ENCODE measurements at places on chromosomes 7 and 10.

GRCh38 chr7:135335628-135336139 lies 102.0 kb downstream of the STRA8 start:
- DNase-seq = peak; percentile 75

- DNase-seq = no peak
These were observed 33.3 kb downstream of the CRHR2 start for GRCh38 chr7:30648744-30649540.

GRCh38 chr10:51606825-51607462 lies 92.5 kb downstream of the CSTF2T start:
- no peak for DNase-seq

GRCh38 chr7:51613911-51614357 lies 297.3 kb upstream of the COBL start:
- no peak for DNase-seq

GRCh38 chr7:121882731-121883130 lies 9.8 kb downstream of the PTPRZ1 start:
- no peak for DNase-seq

GRCh38 chr7:47715631-47716068 lies 133.7 kb upstream of the TNS3 start:
- DNase-seq = no peak

- DNase-seq = no peak
These were observed 271.9 kb downstream of the RNLS start for GRCh38 chr10:88311264-88311663.

DNA sequence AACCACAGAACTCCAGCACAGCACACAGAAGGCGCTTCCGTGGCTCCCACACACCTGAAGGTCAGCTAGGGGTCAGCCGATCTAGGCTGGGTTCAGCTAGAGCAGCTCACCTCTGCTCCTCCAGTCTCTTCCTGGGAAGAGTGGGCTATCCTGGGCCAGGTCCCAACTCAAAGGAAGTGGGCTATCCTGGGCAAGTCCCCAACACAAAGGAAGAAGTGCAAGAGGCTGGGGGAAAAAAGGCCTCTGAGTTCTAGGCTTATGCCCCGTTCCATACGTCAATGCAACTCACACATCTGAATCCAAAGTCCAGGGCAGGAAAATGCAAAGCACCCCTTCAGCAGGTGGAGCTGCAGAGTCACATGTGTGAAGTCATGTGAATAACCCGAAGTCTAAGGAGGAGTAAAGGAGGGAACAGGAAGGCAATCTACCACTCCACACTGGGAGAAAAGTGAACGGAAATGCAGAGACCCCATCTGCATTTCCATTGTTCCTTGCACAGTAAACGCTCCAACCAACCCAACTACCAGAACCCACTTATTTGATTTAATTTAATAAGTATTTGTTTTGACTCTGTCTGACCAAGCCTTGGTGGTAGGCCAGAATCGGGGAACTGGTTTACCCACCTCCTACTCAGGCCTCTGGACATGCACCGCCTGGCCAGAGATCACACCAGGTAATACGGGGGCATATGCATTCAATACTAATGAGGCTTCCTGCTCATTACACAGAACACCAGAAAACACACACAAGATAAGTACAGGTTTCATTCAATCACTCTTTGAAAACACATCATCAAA lies 95.5 kb upstream of the RNF32 start:
- no peak for DNase-seq

- DNase-seq = no peak
These were observed 6.4 kb downstream of the USP6NL start for GRCh38 chr10:11604865-11605650.

DNA sequence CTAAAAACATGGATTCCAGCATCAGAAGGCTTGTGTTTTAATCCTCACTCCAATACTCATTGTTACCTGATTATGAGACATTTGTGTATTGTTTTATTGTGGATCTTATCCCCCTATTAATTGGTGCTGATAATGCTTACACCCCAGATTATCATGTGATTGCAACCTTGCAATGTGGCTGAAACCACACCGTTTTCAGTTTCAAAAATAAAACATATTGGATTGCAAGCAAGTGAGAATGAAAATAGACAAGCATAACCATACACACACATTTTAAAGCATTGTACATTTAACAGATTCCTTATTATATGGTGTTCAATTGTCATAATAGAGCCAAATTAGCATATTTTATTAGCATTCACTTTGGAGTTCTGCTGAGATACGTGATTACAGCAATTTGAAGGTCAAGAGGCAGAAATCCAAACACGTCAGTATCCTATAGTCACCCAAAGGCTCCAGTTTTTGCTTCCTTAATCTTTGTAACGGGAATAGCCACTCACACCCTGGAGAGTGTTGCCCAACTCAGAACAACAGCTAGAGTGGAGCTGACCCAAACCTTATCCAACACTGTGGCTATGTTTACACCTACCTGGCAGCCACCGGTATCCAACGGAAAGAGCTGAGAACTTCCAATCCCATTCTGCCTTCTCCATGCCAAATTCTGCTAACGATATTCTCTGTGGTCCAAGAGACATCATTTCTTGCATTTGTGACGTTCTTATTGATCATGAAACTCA lies 317.1 kb upstream of the KLF6 start:
- DNase-seq = no peak

DNA sequence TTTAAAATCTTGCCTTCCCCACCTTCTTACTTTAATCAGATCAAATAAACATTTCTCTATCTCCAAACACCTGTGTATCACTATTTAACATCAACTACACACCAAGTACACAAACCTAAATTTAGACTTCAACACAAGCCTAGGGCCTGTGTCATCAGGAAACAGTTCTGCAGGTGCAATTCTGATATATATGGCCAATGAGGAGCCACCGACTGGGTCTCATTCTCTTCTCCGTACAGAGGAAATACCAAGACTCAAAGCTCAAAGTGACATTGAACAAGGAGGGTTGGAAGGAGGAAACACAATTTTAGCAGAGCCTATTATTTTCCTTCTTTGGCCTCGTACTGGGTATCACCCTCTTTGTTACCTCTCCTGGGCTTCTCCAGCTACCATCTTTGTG lies 152.6 kb upstream of the PRR15 start:
- no peak for DNase-seq

DNA sequence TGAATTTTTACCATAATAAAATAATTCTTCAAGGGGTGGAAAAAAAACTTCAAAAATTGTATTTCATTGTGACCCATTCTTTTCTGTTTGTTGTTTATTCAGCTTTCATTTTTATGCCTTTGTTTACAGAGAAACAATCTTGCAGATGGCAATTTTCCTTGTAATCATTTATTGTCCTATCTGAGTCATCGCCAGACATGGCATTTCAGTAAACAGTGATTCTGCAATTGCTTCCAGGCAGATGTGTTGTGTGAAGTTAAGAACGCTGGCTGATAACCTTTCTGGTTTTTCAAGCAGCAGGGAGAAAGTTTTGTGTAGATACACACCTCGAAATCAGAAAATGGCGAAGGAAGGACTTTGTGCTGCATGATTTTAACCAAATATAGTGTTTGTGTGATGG lies 80.7 kb upstream of the RPA3 start:
- peak; percentile 64 for DNase-seq

DNA sequence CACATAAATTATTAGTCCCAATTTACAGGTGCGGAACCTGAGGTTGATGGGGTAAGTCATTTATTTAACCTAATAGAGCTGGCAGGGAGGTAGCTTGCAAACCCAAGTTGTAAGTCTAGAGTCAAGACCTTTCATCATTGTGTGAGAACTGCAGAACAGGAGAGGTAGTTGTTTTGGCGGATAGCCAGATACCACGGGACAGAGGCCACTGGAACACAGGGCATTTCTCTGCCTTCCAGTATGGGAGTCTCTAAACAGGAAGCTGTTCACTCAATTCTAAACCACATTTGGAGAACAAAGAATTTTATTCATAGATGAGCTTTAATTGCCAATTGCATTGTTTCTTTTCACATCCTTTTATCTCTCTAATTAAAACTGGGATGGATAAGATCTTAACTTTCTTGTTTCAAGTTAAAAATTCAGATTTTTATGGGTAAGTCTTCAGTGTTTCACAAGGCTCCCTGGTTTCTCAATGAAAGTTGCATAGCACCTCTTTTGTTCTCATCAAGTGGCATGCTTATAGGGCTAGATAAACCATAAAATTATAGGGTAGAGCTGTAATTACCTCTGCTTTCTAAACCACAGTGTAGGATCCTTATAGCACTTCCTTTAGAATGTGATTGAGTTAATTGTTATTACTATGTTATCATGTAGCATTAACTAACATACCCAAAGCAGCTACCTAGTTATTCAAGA lies 489.0 kb downstream of the GATA3 start:
- peak; percentile 82 for DNase-seq

DNA sequence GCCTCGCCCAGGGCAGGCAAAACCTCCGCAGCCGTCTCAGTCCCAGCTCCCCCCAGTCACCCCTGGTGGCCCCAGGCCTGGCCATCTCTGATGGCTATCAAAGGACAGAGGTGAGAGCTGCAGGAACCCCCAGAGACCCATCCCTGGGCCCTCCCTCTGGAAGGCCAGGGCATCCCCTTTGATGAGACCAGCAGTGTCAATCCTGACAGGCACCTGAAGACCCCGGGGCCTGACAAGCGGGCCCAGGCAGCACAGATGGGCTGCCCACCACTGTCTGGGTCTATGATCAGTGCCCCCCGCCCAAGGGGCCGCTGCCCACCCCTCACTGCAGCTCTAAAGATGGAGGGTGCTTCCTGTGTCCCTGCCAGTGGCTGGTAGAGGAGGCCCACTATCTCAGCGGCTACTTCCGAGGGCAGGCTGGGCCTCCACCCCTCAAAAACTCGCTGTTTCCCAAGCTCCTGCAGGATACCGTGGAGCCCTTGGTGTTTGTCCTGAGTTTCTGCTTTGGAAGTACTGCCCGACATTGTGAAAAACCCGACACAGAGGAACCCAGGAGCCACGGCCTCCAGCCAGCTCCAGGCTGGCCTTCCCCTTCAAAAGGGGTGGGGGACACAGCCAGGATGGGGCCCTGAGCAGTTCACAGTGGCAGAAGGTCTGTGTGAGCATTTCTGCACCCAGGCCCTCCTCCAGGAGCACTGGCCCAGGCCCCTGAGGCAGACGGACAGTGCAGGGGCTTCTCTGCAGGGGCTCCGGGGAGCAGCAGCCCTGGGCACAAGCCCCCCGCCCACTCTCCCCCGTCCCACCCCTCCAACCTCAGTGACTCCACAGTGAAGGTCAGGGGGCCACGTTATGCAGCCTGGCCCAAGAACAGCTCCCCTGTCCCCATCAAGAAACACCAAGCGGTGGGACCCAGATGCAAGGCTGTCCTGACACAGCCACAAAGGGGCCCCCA lies 99.2 kb downstream of the PDGFA start:
- no peak for DNase-seq

GRCh38 chr7:125396466-125397151 lies 467.0 kb upstream of the POT1 start:
- no peak for DNase-seq

DNA sequence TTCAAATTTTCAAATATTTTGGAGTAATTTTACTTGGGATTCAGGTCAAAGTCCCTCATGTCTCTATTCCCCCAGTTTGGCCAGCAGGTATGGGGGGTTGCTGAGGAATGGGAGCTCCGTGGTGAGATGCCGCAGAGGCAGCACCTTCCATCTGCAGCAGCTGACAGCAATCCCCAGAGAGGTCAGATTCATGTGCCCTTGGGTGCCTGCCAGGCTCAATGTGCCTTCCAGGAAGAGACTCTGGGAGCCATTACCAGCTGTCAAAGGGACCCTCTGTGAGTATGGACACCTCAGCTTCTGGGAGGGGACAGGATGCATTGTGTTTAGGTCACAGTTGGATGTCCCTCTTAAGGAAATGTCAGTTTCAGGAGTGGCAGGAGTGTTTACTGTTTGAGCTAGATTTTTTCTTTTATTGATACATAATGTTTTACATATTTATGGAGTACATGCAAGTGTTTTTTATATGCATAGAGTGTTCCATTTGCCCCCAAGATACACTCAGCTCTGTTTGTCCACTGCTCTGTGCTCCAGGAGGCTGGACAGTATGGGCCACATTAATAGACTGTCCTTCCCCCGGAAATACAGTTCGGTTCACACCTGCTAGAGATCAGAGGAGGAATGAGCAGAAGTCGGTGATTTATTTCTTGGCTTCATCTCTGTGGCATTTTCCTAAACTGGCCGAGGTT lies 75.3 kb upstream of the GRB10 start:
- no peak for DNase-seq

DNA sequence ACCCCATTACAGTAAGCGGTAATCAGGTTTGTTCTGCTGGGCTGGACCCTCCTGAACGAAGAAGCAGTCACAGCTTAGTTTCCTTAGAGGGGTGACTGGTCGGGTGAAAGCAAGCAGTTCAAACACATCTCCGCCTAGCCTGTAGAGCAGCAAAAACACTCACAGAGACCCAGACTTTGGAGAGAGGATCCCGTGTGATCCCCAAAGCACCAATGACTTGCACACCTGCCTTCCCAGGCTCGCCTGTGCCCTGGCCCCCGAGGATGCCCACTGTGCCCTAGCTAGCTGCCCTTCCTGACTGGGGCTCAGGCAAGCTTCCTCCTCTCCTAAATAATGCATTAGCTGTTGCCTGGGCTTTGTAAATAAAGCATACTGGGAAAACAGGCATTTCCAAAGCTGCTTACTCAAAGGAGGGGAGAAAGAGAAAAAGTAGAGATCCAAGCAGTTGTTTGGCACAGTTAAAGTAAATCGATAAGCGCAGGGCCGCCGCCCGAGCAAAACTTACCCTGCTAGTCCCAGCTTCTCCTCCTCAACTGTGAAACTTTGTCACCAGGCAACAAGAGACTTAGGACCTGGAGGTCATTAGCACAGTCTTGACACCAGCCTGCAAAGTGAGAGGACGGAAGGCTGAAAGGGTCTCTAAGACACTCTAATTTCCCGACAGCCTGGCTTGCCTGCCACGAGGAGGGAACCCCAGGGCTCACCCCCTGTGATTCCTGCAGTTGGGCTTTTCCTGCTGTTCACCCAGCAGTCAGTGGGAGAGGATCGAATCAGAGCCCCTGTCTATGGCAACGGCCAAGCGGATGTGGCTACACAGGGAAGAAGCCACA lies 4.8 kb downstream of the LRRC18 start:
- DNase-seq = no peak

DNA sequence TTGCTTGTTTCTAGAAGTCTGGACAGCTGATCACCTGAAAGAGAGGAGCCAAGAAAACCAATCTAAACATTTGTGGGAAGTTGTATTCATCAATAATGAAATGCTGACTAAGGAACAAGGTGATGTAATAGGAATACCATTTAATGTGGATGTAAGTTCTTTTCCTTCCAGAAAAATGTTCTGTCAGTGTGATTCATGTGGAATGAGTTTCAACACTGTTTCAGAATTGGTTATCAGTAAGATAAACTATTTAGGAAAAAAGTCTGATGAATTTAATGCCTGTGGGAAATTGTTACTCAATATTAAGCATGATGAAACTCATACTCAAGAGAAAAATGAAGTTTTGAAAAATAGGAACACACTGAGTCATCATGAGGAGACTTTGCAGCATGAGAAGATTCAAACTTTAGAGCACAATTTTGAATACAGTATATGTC lies 39.8 kb upstream of the ZNF37A start:
- DNase-seq = no peak

DNA sequence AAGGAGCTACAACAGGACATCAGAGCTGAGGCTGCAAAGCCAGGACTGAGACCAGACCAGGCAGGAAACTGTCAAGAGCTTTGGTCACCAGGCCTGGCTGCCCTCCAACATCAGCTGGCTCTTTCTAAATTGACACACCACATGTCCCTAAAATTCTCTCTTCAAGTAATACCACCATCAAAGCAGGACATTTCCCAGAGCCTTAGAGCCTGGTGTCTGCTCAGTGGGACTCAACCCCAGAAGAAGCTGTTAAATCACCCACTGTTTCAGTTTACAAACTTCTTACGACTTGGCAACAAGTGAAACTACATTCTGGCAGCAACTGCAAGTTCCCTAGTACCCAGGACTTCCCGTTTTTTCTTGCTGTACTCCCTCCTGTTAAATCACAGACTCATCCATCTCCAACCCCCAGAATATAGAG lies 3.8 kb upstream of the IL6 start:
- DNase-seq = no peak

- peak; percentile 56 for DNase-seq
These were observed 107.4 kb downstream of the SH3PXD2A start for GRCh38 chr10:103748020-103748419.

All from LoVo (cell line).